Karpas-422 (cell line): ENCODE measurements at places on chromosomes 11 and 22.

GRCh38 chr11:69486773-69487291 is 5.4 kb downstream of the LINC01488 start:
- no peak for DNase-seq

- DNase-seq: no peak
These were observed 14.3 kb upstream of the CBX6 start for GRCh38 chr22:38886333-38886732.

GRCh38 chr11:6563121-6563619 is 40.2 kb downstream of the RRP8 start:
- DNase-seq: no peak

DNA sequence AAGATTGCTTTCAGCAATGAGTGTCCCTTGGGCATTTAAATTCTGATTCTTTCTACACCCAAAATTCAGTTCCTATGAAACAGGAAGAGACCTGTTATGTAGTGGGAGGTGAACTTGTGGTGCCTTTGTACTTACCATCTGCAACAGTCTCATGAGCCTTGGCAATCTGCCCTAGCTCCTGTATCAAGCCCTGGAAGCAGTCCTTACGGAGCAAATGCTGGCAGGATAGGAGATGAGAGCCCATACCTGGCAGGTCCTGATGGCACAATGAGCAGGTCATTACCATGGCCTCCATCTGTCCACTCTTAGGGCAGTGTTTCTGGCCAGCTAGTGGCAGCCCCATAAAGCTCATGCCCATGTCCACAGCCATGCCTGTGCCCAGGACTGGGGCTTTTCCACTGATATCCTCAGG is 10.8 kb downstream of the TRIM66 start:
- no peak for DNase-seq

DNA sequence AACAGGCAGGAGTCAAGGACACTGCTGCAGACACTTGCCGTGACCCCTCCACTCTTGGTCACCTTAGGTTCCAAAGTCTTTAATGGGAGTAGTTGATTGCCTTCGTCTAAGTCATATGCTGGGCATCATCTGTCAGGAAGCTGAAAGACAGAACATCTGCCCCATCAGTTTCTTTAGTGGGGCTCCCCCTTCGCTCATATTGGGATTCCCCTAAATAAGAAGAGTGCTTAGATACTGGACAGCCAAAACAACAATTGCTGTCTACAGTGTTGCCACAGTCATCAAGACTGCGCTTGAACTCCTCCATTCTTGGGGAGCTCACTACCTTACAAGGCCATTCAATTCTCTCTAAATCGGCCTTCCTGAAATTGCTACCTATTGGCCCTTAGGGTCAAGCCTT is 58.5 kb downstream of the UBASH3B start:
- no peak for DNase-seq

- peak; percentile 77 for DNase-seq
These were observed 8.4 kb downstream of the FAM118A start for GRCh38 chr22:45318168-45318557.

DNA sequence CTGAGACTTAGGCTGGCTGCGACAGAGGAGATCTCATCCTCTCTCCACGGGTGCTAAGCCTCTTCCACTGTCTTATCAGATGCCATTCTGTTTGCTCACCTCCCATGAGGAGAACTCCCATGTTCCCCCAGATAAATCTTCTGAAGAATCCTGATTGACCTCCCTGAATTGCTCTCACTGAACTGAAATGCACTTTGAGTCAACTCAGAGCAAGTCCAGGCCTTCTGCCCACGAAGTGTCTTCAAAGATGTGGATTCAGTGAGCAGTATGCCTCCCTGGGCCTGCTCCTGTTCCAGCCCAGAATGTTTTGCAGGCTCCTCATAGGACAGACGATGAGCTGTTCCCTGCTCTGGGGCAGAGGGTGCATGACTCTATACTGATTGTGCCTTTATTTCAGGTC is 17.4 kb downstream of the TUB start:
- DNase-seq: no peak

DNA sequence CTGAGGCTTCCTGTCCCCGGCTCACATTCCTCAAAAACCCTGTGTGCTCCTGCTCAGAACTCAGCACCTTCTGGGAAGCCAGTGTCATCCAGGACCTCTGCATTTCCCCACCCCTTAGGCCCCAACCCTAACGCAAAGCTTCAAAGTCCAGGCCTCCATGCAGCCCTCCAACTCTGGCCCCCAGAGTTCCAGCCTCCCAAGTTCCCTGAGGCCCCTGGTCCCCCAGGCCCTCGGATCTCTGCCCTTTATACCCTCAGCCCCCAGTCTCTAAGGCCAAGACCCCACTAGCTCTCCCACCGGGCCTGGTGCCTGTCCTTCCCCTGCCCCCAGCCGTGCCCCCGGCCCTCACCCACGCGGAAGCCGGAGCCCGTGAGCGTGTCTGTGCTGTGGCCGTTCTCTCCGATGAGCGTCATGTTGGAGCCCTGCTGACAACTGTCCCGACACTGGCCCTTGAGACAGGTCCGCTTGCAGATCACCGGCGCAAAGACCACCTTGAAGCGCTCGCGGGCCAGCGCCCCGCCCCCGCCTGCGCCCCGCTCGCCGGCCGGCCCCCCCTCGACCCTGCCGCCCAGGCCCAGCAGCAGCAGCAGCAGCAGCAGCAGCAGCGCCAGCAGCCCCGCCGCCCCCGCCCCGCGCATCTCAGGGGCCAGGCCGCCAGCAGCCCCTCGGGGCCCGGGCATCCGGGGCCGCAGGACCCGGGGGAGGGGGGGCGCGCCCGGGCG is 718 bp downstream of the LTBP3 start:
- DNase-seq: no peak

- no peak for DNase-seq
These were observed 2.8 kb upstream of the RDX start for GRCh38 chr11:110299006-110299785.

DNA sequence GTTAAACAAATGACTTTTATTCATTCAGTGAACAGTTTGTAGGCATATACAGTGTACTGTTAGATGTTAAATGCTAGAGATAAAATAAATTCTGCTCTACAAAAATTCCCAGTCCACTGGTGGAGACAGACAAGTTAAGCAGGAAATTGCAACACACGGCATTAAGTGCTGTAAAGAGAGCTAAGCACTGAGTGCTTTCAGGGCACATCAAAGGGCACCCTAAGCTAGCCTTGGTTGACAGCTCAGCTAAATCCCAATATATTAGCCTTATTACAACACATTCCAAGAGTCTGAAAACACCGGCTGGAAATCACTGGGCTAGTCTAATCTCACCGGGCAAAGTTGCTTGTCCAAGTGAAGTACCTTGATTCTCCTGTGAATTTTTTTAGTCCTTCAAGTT is 55.1 kb downstream of the NOX4 start:
- no peak for DNase-seq

DNA sequence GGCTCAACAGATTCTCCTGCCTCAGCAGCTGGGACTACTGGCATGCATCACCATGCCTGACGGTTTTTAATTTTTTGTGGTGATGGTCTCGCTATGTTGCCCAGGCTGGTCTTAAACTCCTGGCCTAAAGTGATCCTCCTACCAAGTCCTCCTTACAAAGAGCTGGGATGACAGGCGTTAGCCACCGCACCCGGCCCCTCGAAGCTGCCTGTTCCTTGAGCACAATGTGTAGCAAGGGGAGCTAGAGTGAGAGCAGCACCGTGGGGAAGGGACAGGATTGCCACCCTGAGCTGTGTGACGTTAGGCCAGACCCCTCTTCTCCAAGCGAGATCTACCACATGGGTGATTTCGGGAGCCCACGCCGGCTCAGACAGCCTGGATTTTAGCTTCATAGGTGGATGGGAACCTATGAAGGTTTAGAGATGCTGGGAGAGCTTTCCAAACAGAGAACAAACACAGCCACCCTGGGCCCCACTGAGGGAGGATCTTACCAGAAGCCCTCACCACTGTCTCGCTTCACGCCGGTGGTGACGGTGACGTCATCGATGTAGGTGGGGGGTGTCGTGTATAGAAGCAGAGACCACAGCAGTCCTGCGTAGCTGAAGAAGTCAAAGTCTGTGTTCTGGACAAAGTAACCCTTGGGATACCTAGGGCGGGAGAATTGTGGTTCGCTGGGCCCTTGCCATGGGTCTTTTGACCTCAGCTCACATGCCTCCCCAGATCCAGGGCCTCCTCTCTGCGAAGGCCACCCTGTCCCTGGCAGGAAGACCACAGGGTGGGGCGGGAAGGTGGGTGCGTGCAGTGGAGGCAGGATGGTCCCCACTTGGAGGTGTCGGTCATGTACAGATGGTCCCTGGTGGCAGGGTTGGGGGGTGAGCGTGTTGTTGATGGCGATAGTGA is 23.1 kb downstream of the RGL4 start:
- peak; percentile 38 for DNase-seq

- DNase-seq: no peak
These were observed 2.1 kb upstream of the RBM4 start for GRCh38 chr11:66636411-66636810.

GRCh38 chr22:49963647-49964026 is 3.1 kb downstream of the PIM3 start:
- no peak for DNase-seq

DNA sequence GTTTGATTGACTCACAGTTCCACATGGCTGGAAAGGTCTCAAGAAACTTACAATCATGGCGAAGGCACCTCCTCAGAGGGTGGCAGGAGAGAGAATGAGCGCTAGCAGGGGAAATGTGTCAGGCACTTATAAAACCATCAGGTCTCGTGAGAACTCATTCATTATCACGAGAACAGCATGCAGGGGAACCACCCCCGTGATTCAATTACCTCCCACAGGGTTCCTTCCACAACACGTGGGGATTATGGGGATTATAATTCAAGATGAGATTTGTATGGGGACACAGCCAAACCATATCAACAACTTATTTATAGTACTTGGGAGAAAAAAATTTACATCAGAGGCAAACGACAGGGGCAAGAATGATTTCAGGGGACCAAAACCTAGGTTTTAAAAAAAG is 3.0 kb downstream of the ME3 start:
- peak; percentile 71 for DNase-seq

DNA sequence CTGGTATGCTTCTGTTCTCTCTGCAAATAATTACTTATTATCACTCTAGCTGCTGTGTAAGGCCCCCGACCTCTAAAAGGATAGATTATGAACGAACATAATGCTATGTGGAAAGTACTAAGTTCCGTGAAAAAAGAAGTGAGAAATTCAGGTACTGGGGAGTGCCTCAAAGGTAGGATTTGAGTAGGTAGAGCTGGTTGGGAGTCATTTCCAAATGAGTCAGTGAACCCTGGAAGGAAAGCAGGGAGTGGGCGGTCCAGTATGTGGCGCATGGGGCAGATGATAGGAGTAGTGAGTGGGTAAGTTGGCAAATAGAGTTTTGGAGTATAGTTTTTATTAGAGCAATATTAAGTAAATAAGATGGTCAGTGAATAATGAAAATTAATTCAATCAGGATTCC is 2.4 kb downstream of the ZC3H12C start:
- DNase-seq: no peak

DNA sequence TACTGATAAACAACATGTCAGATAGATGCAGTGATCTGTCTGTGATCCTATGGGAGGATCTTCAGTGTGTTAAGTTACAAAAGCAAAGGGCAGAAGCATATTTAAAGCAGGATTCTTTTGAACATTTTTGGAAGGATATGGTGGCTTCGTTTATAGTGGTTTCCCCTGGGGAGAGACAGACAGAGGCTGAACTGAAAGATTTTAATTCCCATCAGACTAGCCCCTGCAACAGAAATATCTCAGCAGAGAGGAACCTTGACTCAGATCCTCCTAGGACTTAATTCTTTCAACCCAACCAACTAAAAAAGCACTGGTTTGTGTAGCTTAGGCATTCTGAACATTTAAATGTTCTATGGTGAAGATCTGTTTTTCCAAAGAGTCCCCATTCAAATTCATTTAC is 5.7 kb downstream of the CLTCL1 start:
- peak; percentile 53 for DNase-seq

- no peak for DNase-seq
These were observed 86.8 kb downstream of the PTPRJ start for GRCh38 chr11:48066881-48067800.

DNA sequence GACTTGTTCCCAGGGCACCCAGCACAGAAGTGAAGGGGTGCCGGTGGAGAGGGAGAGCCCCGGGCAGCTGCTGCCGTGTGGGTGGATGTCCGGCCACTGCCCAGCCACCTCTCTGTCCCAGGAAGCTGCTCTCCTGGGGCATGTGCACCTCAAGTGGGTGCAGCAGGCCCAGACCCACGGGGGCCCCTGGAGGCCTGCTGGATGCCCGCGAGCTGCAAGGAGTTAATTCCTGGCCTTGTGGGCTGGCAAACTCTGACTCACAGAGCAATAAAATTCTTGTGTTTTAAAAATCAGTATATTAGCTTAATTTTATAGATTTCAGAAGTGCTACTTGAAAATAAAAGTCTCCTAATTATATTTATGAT is 37.4 kb upstream of the KCNQ1OT1 start:
- DNase-seq: no peak

DNA sequence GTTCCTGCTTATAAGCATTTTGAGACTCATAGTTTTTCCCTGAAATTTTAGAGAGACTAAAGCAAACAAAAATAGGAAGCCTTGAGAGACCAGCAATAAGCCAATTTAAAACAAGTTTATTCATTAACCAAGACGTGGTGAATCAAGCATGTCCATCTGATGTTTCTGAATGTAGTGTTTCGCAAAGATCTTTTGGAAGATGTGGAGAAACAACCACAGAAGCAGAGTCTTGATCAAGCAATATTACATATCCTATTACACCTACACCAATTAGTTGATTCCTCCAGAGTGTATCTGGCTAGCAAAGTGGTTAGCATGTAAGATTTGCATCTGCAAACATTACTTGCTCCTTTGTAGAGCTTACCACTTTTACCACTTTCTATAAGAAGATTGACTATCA is at the start of gene OVCH2:
Gene OVCH2 (minus strand): TSS at position 101 of the 400 bp plus-strand sequence. CDS start 83 bp downstream, at position 18.
- no peak for DNase-seq

DNA sequence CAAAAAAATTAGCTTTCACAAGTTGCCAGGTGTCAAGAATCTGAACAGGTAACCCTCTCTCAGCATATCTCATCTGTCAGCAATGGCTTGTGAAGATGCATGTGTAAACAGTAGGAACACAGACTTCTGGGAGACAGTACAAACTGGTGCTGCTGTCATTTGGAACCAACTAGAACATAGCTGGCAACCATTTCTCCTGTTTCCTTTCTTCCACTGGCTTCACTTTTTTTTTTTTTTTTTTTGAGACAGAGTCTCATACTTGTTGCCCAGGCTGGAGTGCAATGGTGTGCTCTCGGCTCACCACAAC is 2.1 kb upstream of the PIK3C2A start:
- DNase-seq: no peak

GRCh38 chr11:249062-249461 is 12.3 kb downstream of the PSMD13 start:
- DNase-seq: no peak

- DNase-seq: no peak
These were observed 16.5 kb upstream of the NUCB2 start for GRCh38 chr11:17260020-17260419.

- DNase-seq: no peak
These were observed 16.4 kb downstream of the TEAD1 start for GRCh38 chr11:12690663-12691062.

- no peak for DNase-seq
These were observed 15.7 kb upstream of the IL10RA start for GRCh38 chr11:117970400-117971024.

DNA sequence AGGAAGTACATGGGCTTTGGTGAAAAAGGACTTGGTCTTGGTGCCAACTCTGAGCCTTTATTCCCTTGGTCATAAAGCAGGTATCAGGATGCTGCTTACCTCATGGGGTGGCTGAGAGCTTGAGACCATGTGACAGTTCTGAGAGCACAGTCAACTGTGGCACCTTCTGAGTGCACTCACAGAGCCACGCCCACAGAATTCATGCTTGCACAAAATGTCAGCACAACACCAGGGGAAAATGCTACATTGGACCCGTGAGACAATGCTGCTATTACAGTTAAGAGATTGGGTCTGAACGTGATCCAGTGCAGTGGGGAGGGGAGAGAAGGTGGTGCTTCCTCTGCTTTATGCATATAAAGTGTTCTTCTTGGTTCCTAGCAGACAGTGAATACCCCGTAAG is 79.5 kb upstream of the SPON1 start:
- no peak for DNase-seq
